CD4-positive, alpha-beta T cell treated with Interleukin-1 beta for 1 hour (primary cell): ENCODE measurements at places on chromosomes 4 and X.

GRCh38 chrX:23883737-23884354 lies 23.9 kb downstream of the APOO start:
- DNase-seq, result no peak

DNA sequence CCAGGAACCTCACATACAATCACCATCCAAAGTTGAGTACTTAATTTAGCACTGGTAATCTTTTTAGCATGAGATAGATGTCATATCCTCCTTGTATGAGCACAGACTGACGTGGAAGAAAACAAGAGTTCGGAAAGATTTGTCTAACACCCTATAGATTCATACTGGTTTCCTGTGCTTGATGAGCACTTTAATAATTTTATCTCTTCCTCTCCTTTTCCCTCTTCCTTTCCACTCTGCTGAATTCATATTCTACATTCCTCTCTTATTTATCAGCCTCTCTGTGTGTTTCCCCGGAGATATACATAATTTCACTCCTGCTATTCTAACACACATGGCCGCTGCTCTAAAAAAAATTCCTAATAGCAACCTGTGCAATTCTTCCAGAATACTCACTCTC lies 273.9 kb downstream of the AFF2 start:
- DNase-seq, result no peak

- no peak for DNase-seq
Measured at GRCh38 chrX:149715468-149715867, 3.6 kb downstream of the MAGEA11 start.

DNA sequence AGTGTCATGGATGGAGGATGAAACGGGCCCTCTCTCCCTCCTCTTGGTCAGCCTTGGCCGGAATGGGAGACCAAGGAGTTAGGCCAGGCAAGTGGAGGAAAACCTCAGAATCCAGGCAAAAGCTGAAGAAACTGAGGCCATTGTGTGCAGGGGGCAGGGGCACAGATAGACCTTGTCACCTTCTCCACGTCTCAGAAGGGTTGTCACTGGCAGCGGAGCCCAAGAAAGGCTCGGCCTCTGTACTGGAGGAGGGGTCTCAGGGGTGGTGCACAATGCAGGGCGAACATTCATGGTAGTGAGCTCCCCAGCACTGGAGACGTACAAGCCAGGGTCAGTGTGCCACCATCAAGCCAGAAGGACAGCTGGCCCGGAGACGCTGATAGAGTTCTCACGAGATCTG lies 139.5 kb downstream of the CPZ start:
- no peak for DNase-seq

- DNase-seq, result peak; percentile 43
Measured at GRCh38 chr4:70722199-70722791, 531 bp downstream of the RUFY3 start.

DNA sequence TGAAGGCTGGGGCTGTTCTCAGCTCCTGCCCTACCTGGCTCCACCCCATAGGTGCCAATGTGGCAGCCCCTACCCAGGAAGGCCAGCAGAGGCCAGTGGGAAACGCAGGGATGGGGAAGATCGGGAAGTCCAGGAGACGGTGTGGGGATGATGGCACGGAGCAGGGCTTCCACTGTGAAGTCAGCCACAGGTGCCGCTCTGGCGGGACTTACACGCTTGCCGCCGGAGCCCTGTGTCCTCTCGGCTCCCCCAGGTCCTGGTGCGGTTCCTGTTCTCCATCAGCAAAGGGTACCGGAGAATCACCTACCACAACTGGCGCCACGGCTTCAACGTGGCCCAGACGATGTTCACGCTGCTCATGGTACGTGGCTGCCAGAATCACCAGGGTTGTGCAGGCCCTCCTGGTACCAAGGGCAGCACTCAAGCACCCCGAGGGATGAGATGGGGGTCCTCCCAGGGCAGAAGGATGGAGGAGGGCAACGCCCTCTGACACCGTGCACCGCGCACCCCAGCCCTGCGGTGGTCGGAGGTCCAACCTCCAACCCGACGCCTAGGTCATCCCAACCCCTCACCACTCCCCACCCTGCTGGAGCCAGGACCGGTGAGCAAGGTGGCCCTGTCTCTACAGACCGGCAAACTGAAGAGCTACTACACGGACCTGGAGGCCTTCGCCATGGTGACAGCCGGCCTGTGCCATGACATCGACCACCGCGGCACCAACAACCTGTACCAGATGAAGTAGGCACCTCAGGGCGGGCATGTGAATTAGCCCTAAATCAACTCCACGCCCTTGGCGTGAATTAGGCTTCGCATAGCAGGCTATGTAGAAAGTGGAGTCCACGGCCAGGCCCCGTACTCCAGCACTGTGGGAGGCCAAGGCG lies 12.0 kb downstream of the ATP5ME start:
- no peak for DNase-seq

- DNase-seq, result no peak
Measured at GRCh38 chrX:65695849-65696449, 28.5 kb downstream of the MSN start.

DNA sequence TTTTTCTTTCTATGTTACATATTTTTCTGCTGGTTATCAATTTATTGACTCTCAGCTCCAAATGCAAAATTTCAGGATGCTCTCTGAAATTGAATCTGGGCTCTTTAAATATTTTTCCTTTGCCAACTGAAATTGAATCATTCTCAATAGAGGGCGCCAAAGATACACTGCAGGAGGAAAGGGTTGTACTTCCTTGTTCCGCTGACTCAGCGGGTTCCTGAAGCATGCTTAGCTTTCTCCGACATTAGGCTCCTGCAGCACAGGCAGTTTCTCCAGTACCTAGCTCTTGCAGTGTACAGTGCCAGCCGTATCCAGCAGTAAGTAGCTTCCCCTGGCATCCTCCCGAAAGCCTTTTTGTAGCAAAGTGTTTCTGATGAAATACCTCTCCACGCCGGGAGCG lies 28.8 kb upstream of the CFAP47 start:
- no peak for DNase-seq

DNA sequence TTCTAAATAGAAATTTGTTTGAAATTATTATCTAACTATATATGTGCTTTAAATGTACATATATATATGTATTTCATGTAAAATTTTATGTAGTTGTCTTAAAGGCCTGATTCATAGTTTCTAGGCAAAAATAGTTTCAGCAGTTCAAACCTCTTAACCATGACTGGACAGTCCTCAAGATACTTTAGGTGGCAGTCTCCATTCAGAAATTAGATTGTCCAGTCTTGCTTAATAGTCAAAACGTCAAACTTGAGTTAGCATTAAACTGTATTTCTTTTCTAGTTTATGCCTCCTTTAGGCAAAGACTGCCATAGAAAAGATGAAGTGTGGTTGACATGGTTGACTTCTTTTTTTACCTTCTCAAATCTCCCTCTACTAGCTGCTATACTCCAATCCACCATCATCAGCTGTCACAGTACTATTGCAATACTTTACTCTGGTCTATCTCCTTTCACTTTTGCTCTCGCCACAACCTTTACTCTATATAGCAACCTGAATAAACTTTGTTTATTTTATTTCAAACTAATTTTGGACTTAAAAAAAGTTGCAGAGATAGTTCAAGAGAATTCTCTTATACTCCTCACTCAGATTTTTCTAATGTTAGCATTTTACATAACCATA lies 395.6 kb upstream of the DIPK2B start:
- no peak for DNase-seq

GRCh38 chr4:25867781-25868294 lies 5.0 kb upstream of the SEL1L3 start:
- DNase-seq, result no peak

- no peak for DNase-seq
Measured at GRCh38 chrX:117982694-117983392, 133.8 kb downstream of the KLHL13 start.

- DNase-seq, result no peak
Measured at GRCh38 chr4:149886786-149887490, 71.3 kb upstream of the IQCM start.

DNA sequence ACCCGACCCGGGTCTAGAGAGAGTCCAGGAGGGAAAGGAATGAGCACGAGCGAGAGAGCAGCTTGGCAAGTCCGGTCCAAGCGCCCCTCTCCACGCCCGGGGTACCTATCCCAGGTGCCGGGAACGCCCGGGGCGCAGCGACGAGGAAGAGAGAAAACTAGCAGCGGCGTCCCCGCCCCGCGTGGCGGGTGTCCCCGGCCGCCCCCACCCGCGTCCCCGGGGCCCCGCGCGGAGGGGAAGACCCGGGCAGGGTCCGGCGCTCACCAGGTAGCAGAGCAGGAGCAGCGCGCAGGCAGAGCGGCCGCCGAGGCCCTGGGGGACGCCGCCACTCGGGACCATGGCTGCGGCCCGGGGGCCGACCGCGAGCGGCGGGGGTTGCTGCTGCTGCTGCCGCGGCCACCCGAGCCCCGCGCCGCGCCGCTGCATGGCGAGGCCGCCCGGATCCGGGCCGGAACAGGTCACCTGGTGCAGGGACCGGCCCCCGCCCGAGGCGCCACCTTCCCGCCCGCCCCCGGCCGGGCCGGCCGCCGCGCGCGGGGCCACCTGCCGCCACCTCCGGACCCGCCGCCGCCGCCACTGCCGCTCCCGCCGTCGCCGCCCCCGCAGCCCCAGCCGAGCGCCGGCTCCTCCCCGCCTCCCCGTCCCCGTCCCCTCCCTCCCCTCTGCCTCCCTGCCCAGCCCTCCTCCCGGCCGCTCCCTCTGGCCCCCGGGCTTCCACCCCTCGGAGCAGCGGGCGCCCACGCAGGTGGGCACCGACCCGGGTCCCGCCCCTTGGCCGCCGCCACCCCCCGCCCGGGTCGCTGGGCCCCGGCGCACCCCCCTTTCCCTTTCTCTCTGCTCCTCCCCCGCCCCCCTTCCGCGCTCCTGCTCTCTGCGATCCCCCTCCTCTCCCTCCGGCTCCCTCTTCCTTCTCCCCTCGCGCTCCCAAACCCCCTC lies at the start of gene SEL1L3:
SEL1L3 (minus strand) TSS at position 578 of the 936 bp plus-strand sequence; CDS start at position 426, 152 bp downstream.
- peak; percentile 61 for DNase-seq

- DNase-seq, result no peak
Measured at GRCh38 chr4:15438939-15439524, 11.2 kb downstream of the C1QTNF7 start.

DNA sequence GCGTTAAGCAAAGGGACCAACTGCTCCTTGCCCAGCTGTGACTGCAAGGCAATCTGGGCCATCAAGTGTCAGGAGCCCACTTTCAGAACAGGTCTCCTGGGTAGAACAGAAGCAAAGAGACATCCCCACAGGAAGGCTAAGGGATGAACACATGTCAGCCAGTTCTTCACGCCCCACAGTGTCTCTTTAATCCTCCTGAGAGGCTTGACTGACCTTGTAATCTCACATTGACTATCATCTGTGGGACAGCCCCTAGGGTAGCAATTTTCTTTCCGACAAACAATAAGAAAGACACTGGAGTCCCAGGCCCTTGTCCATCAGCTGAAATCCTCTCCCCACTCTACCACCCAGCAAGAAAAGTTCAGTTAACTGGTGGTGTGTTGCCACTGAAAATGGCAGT lies 1.0 kb downstream of the CHRDL1 start:
- no peak for DNase-seq

DNA sequence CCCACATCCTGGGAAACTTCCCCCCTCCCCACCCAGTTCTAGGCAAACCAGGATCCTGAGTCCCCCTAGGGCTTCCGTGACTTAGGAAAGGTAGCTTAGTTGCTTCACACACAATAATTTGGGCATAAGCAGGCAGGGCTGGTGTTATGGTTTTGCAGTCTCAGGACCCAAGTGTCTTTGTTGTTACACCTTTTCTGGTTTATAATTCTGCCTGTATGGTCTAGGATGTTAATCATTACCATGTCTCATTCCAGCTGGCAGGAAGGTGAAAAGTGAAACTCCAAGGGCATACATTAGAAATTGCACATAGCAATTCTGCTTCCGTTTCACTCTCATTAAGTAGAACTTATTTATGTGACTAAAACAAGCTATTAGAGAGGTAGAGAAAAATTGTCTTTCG lies 16.8 kb downstream of the UGT8 start:
- no peak for DNase-seq

DNA sequence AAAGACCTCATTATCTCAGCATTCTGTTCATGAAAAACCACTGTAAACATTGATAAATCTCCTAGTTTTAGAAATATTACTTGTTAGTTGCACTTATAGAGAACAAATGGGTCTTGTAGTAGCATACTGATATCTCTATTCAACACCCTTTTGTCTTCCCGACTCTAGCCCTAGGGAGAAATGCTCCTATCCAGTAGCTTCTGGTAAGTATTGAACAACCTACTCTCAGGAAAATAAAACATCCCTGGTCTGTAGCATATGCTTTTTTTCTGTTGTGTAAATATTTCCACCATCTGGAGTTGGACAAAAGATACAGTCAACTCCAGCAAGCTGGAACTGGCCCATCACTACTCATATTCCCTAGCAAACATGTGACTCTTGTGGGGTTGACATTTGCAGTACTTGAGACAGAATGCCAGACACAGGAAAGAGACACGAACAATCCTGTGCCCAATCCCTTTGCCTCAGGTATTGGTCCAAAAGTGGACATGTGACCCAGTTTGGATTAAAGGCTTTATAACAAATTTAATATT lies 188.2 kb downstream of the GC start:
- DNase-seq, result no peak

DNA sequence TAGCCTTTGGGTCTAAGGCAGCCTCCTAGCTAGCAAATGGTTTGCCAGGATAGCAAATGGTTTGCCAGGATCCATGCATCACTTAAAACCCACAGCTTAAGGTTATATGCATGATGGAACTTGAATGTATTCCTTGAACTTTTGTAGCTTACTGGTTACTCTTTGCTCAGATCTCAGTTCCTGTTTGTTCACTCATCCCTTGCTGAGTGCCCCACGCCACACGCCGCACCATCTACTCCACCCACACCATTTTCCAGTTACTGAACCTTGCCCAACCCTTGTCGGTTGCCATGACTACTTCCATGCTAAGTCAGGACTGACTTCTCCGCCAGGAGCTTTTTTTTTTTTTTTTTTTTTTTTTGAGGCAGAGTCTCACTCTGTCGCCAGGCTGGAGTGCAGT lies 29.5 kb upstream of the XIAP start:
- no peak for DNase-seq

DNA sequence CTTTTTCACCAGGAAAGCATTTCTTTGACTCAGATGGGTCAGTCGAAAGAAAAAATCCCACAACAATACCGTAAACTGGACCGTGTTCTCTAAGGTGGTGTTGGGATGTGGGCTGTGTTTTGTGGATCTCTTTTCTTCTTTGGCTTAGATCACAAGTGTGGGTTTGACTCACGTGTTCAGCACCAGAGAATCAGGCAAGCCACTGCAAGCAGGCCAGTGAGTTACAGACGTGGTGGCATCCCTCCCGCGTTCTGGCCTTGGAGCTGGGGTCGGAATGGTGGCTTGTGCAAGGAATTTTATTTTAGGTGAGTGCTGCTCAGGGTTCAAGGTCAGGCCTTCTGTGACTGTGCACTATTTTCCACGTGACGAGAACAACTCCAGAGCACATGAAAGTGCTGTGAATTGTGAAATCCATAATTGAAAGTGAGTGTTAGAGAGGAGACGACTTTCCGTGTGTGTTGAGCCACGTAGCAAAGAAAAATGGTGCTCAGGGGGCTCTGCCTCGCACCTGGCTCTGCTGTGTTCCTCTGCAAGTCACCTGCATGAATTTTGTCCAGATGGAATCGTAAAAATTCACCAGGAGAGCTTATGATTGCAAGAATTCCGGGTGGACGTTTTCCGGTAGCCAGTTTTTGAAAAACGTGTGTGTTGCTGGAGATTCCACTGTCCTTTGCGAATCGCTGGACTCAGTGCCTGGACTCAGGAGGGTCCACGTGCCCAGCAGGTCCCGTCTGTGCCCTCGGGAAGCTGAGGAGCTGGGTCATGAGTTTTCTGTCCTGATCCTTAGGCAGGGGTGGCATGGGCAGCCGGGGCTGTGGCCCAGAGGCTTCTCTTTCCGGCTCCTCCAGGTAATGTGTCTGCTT lies 33.6 kb upstream of the HGFAC start:
- no peak for DNase-seq

- no peak for DNase-seq
Measured at GRCh38 chr4:98113012-98113411, 30.3 kb downstream of the STPG2 start.

- no peak for DNase-seq
Measured at GRCh38 chr4:52105276-52105675, 54.2 kb downstream of the SPATA18 start.
